ENCODE measurements at places on chromosomes 3 and 15.
A peak's percentile ranks its signal among the peaks of the same experiment; 100 is the strongest.

DNA sequence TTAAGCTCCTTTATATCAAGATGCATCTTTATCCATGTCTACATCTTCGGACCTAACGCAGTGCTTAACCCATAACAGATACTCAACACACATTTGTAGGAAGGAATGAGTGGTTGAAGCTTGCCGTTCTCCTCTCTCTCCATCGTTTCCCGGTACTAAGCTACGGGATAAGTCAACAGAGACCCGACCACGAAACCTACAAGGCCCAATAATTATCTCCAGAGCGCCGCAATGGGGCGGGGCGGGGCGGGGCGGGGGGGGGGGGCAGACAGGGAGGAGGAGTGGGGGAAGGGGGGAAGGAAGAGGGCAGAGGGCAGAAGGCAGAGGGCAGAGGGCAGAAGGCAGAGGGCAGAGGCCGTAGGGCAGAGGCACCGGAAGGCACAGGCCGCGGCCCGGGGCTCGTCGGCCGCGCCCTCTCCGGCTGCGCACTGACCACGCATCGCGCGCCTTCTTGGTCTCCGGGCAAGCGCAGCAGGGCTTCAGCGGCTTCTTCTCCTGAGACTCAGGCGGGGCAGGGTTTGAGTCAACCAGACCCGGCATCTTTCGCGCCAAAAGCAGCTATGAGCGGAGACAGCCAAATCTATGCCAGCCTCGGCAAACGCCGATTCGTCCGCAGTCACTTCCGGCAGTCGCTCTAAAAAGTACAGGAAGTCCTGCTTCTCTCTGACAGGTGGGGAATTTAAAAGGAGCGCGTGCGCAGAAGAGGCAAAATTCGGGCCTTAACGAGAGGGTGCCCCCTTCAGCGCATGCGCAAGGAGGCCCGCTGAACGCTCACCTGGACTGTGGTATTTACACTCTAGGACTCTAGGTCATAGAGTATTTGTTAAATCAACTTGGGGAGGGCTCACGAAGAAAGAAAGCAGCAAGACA, at the start of gene COX17:
TSS of gene COX17 (minus strand) at position 636 of the 870 bp plus-strand sequence. CDS start at position 540, 96 bp downstream.
- peak; percentile 98 for DNase-seq

DNA sequence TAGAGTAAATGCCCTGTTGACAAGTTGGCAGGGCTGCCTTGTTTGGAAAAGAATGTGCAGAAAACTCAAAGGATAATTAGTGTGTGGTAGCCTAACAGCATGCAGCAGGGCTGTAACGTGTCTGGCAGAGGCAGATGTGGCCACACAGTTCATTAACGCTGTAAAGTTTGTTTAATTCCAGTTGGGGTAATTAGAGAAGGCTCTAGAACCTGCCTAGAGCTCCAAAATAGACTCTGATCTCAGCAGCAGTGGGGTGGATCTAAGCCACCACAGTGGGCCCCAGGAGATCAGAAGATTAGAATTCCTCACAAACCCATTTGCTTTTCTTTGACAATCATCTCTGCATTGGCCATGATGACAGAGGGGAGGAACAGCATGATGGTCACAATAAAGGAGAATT, 65.1 kb upstream of the LEKR1 start:
- DNase-seq, result no peak

GRCh38 chr3:116390318-116390717, 55.0 kb downstream of the LSAMP start:
- no peak for DNase-seq

- no peak for DNase-seq
Measured at GRCh38 chr15:39239562-39239961, 341.3 kb upstream of the THBS1 start.

GRCh38 chr3:16484216-16484615, 29.3 kb downstream of the RFTN1 start:
- DNase-seq, result no peak

- DNase-seq, result no peak
Measured at GRCh38 chr15:65410036-65410435, 12.7 kb downstream of the IGDCC4 start.

DNA sequence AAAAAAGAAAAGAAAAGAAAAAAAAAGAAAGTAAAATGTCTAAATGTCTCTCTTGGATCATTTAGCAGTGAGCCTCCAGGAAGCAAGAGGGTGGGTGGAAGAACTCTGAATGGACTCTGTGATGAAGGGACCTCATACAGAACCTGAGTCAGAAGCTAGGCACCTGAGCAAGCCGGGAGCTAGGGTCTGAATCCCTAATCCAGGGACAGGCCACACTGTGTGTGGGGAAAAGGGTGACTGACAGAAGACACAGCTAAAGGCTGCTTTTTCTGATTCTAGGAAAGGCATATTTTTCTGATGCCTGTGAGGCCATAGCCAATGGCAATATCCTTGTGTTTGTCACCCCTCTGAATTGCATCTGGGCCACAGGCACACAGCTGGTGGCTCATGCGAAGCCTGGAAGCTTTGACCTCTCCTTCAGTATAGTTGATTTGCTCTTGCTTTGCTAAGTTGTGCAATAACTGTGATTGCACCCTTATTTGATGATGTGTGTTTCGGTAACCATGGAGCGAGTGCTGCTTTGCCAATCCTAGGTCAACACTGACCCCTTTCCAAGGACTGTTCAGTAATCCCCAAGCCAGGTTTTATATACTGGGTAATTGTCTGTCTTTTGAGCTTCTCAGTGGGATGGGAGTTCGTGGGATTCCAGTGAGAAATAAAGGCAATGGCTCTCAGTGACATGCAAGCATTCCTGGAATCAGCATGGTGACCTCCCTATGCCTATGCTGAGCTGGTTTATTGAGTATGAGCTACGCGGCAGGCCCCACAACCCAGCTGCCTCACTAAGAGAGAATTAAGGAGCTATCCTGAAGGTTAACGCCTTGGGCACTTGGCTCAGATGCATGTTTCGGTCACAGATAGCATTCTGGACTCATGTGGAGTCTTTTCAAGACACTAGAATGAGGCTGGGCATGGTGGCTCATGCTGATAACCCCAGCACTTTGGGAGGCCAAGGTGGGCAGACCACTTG, 49.0 kb upstream of the OSBPL11 start:
- no peak for DNase-seq

DNA sequence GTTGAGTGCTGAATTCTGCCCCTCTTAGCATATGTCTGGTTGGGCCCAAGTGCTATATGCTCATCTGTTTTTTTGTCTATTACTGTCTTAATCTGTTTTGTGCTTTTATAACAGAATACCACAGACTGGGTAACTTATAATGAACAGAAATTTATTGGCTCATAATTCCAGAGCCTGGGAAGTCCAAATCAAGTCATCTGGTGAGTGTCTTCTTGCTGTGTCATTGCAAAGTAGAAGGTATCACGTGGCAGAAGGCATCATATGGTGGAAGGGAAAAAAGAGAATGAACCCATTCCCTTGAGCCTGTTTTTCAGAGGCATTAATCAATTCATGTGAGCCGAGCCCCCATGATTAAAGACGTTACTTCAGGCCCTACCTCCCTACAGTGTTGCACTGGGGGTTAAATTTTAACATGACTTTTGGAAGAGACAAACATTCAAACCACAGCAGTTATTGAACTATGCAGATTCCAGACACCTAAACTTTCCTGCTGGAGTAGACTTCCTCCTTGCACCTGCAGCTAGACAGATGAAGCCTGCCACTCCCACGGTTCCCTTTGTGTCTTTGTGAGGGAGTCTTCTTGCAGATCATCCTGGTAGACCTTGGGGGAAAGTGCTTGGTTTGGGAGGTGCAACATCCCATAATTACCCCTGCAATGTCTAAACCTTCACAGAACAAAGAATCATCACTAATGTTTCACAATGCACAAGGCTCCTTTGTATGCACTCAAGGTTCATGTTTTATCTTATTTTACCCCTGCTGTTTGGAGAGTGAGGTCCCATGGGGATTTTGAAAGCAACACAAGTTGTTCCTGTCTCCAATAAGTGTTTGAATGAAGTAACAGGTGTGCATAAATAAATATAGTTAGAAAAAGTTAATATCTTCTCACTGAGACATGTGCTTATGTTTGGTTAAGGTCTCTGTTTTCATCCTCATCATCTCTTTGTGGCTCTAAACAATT, 64.7 kb upstream of the XCR1 start:
- no peak for DNase-seq

GRCh38 chr15:68154923-68155559, 50.1 kb downstream of the CALML4 start:
- DNase-seq, result peak; percentile 27

DNA sequence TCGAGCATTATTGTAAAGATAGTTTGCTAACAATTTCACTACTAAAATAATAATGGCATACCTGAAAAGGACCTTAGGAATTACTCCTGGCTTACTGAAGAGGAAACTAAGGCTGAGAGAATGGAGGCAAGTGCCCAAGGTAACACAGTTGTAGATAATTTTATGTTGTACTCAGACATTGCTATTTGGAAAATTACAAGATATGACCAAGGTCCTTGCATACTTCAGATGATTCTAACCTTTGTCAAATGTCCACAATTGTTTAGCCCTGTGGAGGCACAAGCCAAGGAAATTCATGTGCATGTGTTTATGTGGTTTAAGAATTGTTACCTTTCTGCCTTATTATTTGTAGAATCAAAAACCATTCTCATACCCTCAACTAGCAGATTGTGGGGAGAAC, 105.7 kb downstream of the TUSC7 start:
- DNase-seq, result no peak

DNA sequence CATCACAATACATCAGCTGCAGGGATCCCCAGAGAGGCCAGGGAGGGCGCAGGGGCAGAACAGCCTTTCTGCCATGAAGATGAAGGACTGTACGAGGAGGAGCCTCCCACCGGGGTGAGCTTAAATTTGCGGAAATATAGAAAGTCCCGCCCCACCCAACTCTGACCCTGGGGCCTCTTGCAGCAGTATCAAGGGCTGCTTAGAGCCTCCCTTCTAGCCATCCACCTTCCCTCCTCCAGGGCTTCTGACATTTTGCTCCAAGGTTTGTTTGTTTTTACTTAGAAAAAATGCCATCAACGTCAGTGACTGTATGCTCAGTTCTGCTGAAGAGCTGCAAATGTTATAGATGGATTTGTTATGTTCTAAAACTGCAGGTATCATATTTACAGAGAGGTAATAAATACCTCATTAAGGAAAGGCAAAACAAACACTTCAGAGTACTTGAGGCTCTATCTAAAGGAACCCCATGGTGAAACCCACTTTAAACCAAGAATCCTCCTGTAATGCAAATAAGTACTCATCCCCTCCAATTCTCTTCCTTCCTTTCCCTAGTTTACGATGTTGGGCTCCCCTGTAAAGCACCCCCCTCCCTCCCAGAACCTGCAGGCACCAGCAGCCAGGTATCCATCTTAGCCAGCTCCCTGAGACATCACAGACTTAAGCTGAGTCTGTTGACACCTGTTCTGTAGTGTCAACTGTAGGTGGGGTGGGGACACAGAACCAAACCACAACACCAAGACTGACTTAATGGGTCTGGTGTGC, 30.5 kb downstream of the RFTN1 start:
- peak; percentile 51 for DNase-seq

- no peak for DNase-seq
Measured at GRCh38 chr3:128376516-128376915, 90.2 kb downstream of the DNAJB8 start.

DNA sequence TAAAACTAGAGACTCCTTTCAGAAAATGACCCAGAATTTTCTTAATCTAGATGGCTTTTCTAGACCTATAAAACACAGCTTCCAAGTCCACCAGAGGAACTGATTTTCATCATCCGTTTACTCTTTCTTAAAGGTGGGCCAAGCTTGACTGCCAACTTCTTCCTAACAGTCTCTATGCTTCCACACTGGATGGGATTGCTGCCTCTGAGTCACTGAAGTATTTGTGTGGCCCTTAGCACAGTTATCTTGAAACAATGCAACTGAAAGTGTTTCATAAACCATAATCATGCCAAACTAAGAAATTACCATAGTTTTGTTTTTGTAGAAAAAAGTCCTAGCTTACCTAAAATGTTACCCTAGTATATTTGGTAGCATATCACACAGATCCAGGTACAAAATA, 985.7 kb downstream of the TUSC7 start:
- no peak for DNase-seq

DNA sequence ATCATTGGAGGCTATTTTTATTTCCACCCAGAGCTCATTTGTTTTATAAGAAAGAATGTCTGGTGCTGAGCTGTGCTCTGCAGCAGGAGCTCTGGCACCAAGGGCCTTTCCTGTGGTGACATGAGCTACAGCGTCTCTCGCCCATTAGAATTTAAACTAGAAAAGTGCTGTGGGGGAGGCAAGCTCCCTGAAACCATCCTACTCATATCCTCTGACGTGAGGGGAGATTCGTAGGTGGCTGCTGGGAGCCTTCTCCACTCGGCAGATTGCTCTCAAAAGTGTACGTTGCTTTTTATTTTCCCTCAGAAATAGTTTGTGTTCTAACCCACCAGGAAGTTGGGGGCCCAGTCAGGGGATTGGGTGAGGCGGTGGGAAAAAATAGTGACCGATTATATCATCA, 76.3 kb upstream of the ARHGEF3 start:
- DNase-seq, result peak; percentile 28

GRCh38 chr3:95387242-95388021, 1324.6 kb downstream of the NSUN3 start:
- no peak for DNase-seq

DNA sequence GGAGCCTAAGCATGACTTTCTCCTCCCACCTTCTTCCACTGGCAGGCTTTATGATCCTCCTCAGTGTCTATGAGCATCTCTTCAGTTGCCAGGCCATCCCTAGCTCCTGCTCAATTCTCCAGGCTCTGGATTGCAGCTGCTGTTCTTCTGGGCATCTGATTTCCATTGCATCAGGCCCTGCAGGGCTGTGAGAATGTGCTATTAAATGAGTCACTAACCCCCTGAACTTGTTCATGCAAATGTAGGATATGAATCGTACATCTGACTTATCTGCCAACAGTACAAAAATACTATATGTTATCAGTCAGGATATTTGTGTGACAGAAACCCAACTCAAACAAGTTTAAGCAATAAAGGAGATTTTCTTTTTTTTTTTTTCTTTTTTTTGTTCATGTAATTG, 11.9 kb downstream of the GPR176 start:
- no peak for DNase-seq

DNA sequence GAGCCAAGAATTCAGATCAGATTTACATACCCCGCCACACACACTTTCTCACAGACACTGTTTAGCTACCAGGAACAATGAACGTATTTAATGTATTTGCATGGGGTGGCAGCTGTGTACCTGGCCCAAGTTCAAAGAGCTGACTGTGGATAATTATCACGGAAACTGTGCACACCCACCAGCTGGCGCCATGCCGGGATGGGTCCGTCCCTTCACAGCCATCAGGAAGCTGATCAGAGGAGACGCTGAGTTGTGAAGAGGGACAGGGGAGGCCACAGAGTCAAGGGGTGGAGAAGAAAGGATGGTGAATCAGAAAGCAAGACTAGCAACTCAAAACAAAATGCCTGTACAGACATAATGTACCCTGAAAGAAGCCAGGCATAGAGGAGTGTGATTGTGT, 13.1 kb upstream of the PLA2G4D start:
- DNase-seq, result no peak

- no peak for DNase-seq
Measured at GRCh38 chr3:41447701-41448100, 248.4 kb downstream of the CTNNB1 start.

GRCh38 chr3:105255350-105255749, 111.4 kb upstream of the ALCAM start:
- DNase-seq, result no peak

Measured in CD4-positive, alpha-beta T cell treated with Interleukin-6 at 100 ng/mL for 8 hours (primary cell).